ENCODE measurements at places on chromosomes 5 and 9.

DNA sequence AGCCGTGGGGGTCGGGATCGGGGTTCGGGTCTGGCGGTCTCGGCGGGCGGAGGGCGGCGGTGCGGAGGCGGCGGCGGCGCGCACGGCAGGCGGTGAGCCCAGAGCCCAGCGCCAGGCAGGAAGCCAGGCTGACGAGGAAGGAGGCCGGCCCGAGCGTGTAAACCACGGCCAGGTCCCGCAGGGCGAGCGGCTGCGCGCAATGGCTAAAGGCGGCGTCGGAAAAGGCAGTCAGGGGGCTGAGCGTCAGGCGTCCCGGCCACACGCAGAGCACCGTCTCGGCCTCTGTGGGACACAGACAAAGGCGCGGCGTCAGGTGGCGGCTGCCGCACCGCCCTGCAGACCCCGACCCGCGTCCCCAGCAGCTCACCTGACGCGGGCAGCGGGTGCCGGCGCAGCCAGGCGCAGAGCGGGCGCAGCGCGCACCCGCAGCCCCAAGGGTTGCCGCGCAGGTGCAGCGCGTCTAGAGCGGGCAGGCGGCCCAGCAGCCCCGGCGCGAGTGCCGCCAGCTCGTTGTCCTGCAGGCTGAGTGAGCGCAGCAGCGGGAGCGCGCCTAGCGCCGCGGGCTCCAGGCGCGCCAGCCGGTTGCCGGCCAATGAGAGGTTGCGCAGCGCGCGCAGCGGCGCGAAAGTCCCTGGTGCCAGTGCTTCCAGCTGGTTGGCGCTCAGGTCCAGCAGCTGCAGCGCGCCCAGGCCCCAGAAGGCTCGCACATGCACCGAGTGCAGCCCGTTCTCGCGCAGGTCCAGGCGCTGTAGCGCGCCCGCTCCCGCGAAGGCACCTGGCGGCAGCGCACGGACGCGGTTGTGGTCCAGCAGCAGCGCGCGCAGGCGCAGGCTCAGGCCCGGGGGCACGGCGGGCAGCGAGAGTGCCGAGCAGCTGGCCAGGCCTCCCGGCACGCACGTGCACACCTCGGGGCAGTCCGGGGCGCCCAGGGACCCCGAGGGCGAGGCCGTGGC is 671 bp downstream of the LRRC26 start:
- DNase-seq = no peak

DNA sequence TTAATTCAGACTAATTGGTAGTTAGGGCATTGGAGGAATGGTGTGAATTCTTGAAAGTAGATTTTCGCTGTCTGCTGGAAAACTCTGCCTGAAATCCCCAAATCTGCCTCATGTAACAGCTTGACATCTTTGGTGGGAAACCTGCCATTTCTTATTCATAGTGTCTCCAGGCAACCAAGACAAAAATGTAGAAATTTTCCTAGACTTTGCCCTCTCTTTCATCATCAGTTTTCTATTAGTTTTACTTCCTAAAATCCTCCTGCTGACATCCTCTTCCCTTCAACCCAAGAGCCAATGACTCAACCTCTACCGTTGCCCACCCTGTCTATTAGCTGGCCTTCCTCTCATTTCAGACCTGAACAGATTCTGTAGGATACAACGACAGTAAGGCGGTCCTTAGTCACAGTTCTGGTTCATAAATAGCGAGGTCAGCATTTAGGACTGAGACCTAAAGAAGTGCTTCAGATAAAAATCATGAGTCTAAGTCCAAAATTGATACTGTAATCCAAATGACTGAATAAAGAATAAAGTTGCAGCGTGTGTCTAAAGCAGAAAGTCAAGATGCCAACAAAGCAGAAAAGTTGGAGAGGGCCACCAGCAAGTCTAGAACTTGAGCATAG is 133.9 kb downstream of the MUSK start:
- no peak for DNase-seq

GRCh38 chr5:167995844-167996425 is 295.5 kb upstream of the WWC1 start:
- no peak for DNase-seq

DNA sequence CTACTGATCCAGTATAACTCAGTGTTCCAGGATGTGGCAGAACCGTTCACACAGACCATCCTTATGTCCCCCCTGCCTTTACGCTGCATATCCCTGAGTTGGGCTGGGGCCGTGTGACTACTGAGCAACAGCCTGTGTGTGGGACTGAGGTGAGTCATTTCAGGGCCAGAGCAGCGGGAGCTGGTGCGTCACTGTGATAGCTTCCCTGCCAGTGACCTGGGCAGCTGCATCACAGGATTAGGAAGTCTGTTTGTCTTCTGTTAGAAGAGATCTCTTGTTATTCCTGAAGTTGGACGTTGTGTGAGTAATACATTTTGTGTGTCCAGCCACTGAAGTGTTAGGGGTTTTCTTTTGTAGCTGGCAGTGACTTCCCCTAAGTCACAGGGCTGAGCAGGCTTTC is 35.6 kb downstream of the TPPP start:
- peak; percentile 19 for DNase-seq

DNA sequence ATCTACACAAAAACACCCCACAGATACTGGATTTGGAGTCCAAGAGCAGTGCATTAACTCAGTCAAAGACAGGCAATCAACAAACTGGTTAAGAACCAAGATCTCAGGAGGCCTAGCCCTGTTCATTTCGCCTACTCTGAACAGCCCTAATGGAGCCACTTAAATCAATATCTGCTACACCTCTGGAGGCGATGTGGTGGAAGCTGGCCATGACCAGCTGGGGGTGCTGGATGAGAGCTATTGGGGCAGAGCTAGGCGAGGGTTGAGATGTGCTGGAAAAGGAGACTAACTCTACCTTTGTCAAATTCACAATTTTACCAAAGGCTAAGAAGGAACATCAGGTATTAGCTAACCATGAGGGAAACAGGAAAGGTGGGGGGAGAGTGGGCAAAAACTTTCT is 23.3 kb upstream of the ARSB start:
- DNase-seq = no peak

GRCh38 chr5:45793638-45794532 is 97.7 kb upstream of the HCN1 start:
- no peak for DNase-seq

DNA sequence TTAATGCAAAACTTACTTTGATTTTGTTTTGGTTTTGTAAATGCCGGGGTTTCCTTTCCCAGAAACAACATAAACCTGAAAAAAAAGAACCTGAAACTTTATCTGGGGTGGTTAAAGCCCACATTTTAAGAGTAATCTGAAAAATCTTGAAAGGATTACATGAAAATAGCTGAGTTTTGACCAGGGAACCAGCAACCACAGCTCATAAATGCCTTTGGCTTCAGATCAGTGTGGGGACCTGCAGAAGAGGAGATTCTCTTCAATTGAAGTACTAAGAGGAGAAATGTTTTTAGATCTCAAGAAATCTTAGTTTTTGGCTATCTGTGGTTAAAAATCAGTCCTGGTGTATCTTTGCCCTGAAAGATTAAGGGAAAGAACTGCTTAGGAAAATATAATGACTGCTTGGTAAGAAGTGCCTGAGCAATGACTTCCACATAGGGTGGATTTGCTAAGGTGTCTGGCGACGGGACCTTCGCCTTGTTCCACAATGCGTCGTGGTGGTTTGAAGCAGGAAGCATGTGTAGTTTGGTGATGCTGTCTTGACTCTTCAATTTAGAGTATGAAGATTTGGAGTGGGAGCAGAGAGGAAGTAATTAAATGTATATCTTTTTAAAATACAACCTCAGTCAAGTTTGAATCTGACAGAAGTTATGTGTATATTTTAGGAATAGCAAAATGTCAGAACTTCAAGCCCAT is 186.5 kb downstream of the MAN2A1 start:
- DNase-seq = no peak

- no peak for DNase-seq
Measured at GRCh38 chr5:74079971-74080556, 454.1 kb downstream of the ARHGEF28 start.

GRCh38 chr9:117470455-117470854 is 55.6 kb upstream of the ASTN2 start:
- no peak for DNase-seq

DNA sequence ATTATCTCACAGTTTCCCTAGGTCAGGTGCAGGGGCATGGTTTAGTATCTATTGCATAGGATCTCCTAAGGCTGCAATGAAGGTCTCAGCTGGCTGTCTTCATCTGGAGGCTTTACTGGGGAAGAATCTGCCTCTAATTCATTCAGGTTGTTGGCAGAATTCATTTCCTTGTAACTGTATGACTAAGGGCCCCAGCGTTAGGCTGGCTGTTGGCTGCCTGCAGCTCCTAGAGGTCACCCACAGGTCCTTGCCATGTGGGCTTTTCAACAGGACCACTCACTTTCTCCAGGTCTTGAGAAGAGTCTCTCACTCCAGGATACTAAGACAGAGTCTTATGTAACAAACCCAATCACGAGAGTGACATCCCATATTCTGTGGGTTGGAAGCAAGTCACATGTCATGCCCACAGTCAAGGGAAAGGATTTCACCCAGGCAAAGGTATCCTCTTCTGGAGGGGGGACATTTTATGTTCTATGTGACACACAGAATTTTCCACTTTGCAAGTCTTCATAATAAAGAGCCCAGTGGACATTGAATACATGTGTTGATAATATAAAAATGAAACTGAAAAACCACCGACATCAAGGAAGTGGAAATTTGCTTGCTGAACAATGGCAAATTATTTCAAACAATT is 38.2 kb downstream of the HMHB1 start:
- DNase-seq = no peak

DNA sequence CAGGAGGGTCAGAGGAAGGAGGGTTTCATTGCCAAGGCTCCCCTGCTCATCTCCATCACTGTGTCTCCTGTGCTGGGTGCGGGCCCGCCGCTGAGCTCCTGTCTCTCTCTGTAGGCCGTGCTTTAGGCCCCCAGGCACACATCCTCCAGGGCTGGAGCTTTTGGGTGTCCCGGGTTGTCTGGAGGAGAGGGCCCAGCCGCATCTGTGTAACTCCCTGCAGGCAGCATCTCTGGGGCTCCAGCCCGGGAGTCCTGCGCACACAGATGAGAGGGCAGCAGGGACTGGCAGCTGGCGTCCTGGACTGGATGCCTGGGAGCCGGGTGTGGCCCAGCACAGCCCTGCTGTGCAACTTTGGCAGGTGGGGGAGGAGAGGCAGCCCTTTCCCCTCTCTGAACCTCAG is 40.2 kb downstream of the LRSAM1 start:
- DNase-seq = no peak

- DNase-seq = no peak
Measured at GRCh38 chr5:97836816-97837215, 653.8 kb upstream of the RIOK2 start.

GRCh38 chr5:62190173-62190572 is 115.8 kb upstream of the KIF2A start:
- DNase-seq = no peak

- DNase-seq = peak; percentile 77
Measured at GRCh38 chr5:139745132-139745799, 50.3 kb upstream of the PSD2 start.

GRCh38 chr9:82781921-82782392 is 281.0 kb downstream of the RASEF start:
- peak; percentile 37 for DNase-seq

DNA sequence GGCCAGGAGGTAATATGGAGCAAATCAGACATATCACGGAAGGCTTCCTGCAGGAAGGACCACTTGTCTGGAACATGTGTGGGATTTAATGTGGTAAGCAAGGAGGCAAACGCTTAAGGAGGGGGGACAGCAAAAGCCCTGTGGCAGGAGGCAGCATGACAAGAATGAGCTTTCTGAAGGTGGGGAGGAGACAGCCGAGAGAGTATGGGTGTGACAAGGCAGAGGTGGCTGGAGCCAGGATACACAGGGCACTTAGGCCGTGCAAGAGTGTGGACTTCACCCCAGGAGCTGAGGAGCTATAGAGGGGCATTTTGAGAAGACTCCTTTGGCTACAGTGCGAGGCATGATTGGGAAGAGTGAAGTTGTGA is 14.4 kb upstream of the S1PR3 start:
- DNase-seq = no peak

GRCh38 chr9:95740217-95741004 is 135.1 kb upstream of the ERCC6L2 start:
- DNase-seq = no peak

DNA sequence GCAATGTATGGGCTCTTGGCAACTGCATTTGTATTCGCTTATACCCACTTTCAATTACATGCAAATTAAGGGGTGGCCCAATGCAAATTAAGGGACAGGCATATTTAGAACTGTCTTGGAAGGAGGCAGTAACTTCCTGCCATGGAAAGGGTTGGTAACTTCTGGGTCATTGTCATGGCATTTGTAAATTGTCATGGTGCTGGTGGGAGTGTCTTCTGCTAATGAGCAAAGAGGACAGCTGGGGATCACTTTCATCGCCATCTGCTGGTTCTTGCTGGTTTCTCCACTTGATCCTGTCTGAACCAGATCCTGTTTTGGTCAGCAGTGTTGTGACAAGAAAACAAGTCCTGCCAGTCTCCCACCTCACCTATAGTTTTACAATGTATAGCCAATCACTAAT is 23.3 kb upstream of the UGT3A2 start:
- DNase-seq = no peak

- peak; percentile 59 for DNase-seq
Measured at GRCh38 chr9:94900222-94901018, 173.9 kb downstream of the AOPEP start.

GRCh38 chr5:41754857-41755256 is 115.4 kb downstream of the OXCT1 start:
- DNase-seq = peak; percentile 4

DNA sequence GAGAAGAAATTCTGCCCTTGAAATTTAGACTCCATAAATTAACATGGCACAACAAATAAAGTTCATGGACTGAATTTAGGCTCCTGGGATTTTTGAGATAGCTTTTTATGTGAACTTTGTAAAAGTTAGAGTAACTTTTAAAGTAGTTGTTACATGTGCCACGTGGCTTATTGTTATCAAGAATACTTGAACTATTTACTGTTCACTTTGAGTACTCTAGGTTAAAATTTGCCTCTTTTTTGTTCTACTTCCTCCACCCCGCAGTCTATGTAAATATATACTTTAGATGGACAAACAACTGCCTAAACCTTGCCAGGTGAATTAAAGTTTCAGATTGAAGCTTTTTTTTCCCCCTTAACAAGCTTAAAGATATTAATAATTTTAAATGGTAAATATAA is 457.9 kb downstream of the RAB3C start:
- DNase-seq = no peak

GRCh38 chr5:132489871-132490483 is 596 bp downstream of the IRF1 start:
- DNase-seq = peak; percentile 16
